Activated CD4-positive, CD25-positive, alpha-beta regulatory T cell treated with anti-CD3 and anti-CD28 coated beads, Interleukin-2, amount 50 U/mL, for 72 hours (primary cell): ENCODE measurements at places on chromosomes 7 and 10.

DNA sequence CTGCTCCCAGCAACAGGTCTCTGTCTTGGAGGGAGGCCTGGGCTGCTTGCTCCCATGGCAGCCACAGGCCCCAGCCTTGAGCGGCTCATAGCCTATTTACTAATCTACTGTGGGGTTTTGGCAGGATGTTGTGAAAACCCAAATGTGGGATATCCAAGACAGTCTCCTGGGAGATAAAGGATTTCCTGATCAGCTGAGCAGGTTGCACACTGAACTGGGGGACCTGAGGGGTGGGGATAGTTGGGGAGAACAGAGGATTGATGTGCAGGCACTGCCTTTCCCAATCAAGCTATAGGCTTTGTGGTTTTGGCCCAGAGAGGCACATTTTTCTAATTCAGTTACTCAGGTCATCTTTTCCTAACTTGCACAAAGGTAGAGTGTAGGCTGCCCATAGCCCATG lies 92.6 kb downstream of the SH2D4B start:
- DNase-seq, result no peak

DNA sequence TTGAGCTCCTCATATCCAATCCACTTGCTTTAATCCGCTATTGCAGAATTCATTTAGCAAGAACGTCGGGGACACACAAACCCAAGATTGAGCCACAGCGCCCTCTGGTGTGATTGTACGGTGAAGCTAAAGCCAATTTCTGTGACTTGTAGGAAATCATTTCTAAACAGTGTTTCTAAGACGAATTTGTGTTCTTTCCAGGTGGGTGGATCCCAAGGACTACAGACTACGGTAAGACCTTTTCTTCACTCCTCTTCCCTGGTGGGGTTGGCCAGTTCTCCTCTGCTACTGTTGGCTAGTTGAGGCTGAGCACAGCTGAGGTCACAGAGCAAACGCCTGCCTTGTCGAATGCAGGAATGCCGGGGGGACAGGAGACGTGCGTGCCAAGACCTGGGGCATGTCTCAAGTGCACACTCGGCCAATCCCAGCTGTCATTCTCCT lies 5.2 kb downstream of the DMBT1 start:
- DNase-seq, result peak; percentile 64

GRCh38 chr7:131244259-131244852 lies 83.3 kb upstream of the MKLN1 start:
- DNase-seq, result no peak

- no peak for DNase-seq
These were observed 2.5 kb downstream of the HOXA13 start for GRCh38 chr7:27197137-27198042.
